ENCODE measurements at places on chromosomes 5 and 9.

DNA sequence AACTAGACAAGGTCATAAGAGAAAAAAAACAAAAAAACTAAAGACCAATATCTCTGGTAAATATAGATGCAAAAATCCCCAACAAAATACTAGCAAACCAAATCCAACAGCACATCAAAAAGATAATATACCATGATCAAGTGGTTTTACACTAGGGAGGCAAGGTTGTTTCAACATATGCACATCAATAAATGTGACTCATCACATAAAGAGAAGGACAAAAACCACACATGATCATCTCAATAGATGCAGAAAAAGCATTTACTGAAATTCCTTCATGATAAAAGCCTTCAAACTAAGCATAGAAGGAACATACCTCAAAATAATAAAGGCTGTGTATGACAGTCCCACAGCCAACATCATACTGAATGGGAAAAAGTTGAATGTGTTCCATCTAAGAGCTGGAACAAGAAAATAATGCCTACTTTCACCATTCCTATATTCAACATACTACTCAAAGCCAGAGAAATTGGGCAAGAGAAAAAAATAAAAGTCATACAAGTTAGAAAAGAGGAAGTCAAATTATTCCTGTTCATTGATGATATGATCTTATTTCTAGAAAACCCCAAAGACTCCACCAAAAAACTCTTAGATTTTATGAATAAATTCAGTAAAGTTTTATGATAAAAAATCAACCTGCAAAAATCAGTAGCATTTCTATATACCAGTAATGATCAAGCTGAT lies 72.2 kb upstream of the FAM169A start:
- peak; percentile 72 for DNase-seq

DNA sequence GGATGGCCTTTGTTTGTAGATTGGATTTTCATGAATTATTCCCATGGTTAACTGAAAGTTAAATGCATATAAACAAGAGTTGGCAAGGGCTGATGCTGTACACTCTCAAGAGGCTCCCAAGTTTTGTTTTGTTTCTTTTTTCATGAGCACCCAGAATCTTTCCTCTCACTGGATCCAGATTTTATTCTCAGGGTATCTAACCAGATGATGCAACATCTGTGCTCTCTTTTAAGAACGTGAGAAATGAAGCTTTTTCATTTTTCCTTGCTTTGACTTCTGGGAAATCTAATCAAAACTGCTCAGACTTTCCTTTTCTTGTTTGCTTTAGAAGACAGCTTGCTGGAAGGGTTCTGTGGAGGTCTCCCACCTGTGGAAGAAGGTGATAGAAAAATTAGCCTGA lies 142.7 kb upstream of the SLC12A2 start:
- no peak for DNase-seq

GRCh38 chr5:110769000-110769681 lies 30.3 kb downstream of the SLC25A46 start:
- no peak for DNase-seq

DNA sequence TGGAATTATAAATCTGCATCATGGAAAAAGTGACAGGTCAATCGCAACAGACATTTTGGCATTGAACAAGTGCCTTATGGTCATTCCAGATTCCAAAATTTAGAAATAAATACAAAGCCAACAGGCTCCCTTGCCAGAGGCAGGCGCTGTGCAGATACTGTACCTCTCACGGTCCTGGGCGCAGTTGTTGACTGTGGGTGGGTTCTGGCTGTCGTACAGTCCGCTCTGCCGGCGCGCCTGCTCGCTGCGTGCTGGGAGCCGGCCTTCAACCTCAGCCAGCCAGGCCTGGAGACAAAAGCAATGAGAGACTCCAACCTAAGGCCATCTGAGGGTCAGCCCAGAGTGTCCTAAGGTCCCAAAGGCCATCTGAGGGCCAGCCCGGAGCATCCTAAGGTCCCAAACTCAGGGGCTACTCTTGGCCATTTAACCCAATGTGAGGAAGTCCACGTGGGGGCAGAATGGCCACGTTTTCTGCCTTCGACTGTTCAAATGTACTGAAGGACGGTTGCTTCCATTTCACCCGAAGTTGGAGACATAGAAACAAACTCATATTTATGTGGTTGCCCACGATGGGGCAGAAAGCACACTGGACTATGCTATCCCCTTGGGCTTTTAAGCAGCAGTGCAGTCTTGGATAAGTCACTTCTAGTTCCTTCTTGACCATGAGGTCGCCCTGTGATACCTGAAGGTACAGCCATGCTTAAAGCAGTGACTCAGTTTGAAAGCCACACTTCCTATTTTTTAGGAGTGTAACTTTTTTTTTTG lies 65.2 kb downstream of the USP20 start:
- no peak for DNase-seq

- DNase-seq = no peak
These were observed 198.8 kb upstream of the EFNA5 start for GRCh38 chr5:107869438-107870115.

GRCh38 chr5:142063878-142064331 lies 44.7 kb upstream of the NDFIP1 start:
- peak; percentile 13 for DNase-seq

DNA sequence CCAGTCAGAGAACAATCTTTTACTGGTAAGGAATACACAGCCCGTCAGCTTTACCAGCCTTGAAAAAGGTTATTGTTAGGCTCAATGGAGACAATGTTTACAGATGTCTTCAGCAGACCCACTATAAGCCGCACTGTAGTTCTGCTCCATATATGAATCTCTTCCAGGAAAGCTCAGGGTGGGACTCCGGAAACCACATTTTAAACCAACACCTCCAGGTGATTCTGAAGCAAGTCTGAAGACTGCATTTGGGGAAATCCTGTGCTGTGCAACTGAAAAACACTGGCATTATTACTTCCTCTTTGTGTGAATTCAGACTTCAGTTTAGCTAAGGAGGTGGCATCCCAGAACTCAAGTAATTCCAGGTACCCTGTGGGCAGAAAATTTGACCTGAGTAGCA lies 3.5 kb downstream of the GZMK start:
- peak; percentile 85 for DNase-seq

DNA sequence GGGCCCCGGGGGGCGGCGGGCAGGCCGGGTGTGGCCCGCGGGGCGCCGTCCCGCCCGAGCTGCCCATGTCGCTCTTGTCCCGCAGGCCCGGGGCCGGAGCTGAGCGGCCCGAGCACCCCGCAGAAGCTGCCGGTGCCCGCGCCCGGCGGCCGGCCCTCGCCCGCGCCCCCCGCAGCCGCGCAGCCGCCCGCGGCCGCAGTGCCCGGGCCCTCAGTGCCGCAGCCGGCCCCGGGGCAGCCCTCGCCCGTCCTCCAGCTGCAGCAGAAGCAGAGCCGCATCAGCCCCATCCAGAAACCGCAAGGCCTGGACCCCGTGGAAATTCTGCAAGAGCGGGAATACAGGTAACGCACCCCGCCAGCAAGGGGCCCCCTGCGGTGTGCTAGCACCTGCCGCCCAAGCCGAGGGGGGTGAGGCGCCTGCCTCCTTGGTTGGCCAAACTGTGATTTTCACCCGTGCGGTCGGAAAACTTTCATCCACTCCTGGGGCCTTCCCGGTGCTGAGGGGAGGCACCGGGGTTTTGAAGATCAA lies 32.1 kb downstream of the SMARCA2 start:
- no peak for DNase-seq

DNA sequence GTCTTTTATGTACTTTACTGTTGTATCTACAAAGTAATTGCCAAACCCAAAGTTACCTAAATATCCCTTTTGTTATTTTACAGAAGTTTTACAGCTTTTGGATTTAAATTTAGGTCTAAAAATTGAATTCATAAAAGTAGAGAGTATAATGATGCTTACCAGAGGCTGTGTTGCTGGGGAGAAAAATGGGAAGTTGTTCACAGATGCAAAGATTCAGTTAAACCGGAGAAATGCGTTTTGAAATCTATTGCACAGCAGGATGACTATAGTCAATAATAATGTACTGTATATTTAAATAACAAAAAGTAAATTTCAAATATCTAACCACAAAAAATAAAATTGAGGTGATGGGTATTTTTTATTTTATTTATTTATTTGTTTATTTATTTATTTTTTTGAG lies 2.6 kb upstream of the ANKRD18A start:
- peak; percentile 54 for DNase-seq

DNA sequence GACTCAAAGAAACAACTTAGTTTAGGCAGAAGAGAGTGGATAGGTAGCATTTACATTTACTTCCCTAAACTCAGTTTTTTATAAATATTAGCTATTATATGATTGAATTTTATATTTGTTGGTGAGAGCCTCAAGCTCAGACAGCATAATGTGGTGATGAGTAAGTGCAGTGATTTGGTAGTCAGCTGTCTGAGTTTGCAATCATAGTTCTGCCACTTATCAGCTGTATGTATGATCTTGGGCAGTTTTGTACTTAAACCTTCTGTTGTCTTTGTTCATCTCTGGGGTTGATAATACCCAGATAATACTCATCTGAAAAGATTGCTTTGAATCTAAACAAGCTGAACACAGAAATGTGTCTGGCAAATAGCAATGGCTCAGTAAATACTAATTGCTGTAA lies 108.8 kb downstream of the ANXA1 start:
- DNase-seq = no peak
